ENCODE measurements at places on chromosomes 3 and 15. TPM values are rescaled to one million over a fixed set of nuclear protein-coding genes. Genes with fewer than 3 reads are reported as not detected.

Gene NSMCE3
- 32.3 TPM for polyA plus RNA-seq

Gene KBTBD13
- polyA plus RNA-seq: not detected

Gene EFHB
- not detected for polyA plus RNA-seq

Gene FEZF2
- not detected for polyA plus RNA-seq

DNA sequence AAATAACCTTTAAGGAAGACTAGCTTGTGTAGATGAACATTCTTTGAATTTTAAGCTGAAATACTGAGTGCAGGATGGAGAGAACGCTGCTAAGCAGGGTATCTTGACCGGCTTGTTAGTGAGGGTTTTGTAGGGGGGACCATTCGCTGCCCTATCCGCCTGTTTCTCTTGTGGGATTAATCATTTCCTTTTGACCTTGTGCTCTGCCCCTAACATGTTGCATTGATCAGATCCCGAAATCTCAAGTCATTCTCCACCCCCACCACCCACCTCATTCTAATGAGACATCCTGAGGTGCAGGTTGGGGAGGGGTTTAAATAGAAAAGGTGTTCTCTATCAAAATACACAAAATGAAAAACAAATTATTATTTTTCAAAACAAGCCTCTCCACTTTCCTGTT lies 32.8 kb downstream of the TRIM71 start:
- DNase-seq: no peak
- peaks cover 4% of the 10 kb centered on the region for H3K27me3 ChIP-seq
- H3K4me1 ChIP-seq: no peaks in the 10 kb centered on the region
- H3K36me3 ChIP-seq: no peaks in the 10 kb centered on the region
- no peak overlapping the region for H3K4me3 ChIP-seq
- H3K27ac ChIP-seq: no peak overlapping the region

- H3K4me3 ChIP-seq: no peak overlapping the region
- peaks cover 19% of the 10 kb centered on the region for H3K36me3 ChIP-seq
- no peak overlapping the region for H3K27ac ChIP-seq
These were observed 10.0 kb downstream of the DCP1A start for GRCh38 chr3:53337167-53337940.

- peaks cover 12% of the 10 kb centered on the region for H3K4me1 ChIP-seq
- DNase-seq: no peak
- peaks cover 5% of the 10 kb centered on the region for H3K36me3 ChIP-seq
- H3K27me3 ChIP-seq: no peaks in the 10 kb centered on the region
These were observed 322.9 kb downstream of the SLC9A9 start for GRCh38 chr3:143525408-143525807.

GRCh38 chr3:53581671-53582070 lies 87.3 kb downstream of the CACNA1D start:
- no peaks in the 10 kb centered on the region for H3K36me3 ChIP-seq
- no peak overlapping the region for H3K27ac ChIP-seq
- DNase-seq: no peak
- H3K4me3 ChIP-seq: no peak overlapping the region
- peaks cover 3% of the 10 kb centered on the region for H3K4me1 ChIP-seq
- peaks cover 1% of the 10 kb centered on the region for H3K27me3 ChIP-seq

- H3K4me1 ChIP-seq: no peaks in the 10 kb centered on the region
- DNase-seq: no peak
- H3K27ac ChIP-seq: no peak overlapping the region
- no peaks in the 10 kb centered on the region for H3K27me3 ChIP-seq
- H3K36me3 ChIP-seq: no peaks in the 10 kb centered on the region
- no peak overlapping the region for H3K4me3 ChIP-seq
These were observed 97.0 kb downstream of the SAMMSON start for GRCh38 chr3:70096376-70097066.

DNA sequence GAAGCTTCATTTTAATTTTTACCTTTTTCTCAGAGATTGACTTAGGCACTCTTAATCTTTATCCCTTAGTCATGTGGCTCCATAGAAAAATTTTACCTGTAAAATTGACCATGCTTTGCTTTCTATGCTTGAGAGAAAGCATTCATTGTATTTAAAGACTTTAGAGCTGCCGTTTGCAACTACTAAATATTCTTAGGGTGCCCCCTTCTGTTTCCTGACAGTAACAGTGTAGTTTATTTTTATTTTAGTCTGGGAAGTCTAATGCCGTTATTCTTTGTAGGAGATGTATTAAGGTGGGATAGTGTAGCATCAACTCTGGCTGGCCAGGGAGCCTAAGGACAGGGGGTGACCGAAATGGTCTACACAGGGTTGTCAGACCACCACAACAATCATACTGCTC lies 84.5 kb upstream of the SYNPR start:
- H3K27ac ChIP-seq: no peak overlapping the region
- DNase-seq: no peak
- no peaks in the 10 kb centered on the region for H3K27me3 ChIP-seq
- H3K4me1 ChIP-seq: no peaks in the 10 kb centered on the region
- no peaks in the 10 kb centered on the region for H3K36me3 ChIP-seq
- H3K4me3 ChIP-seq: no peak overlapping the region

GRCh38 chr15:40495516-40495915 lies 24.7 kb downstream of the CHST14 start:
- H3K27ac ChIP-seq: no peak overlapping the region
- H3K4me1 ChIP-seq: no peaks in the 10 kb centered on the region
- H3K4me3 ChIP-seq: no peak overlapping the region
- H3K27me3 ChIP-seq: peaks cover 18% of the 10 kb centered on the region
- DNase-seq: no peak
- H3K36me3 ChIP-seq: no peaks in the 10 kb centered on the region

GRCh38 chr3:191362524-191363090 lies 32.3 kb upstream of the UTS2B start:
- H3K4me1 ChIP-seq: no peaks in the 10 kb centered on the region
- peaks cover 32% of the 10 kb centered on the region for H3K36me3 ChIP-seq
- no peak overlapping the region for H3K4me3 ChIP-seq
- DNase-seq: no peak
- no peaks in the 10 kb centered on the region for H3K27me3 ChIP-seq

GRCh38 chr15:73818308-73818985 lies 54.9 kb upstream of the TBC1D21 start:
- no peaks in the 10 kb centered on the region for H3K36me3 ChIP-seq
- H3K4me3 ChIP-seq: no peak overlapping the region
- H3K4me1 ChIP-seq: no peaks in the 10 kb centered on the region
- H3K27ac ChIP-seq: no peak overlapping the region

DNA sequence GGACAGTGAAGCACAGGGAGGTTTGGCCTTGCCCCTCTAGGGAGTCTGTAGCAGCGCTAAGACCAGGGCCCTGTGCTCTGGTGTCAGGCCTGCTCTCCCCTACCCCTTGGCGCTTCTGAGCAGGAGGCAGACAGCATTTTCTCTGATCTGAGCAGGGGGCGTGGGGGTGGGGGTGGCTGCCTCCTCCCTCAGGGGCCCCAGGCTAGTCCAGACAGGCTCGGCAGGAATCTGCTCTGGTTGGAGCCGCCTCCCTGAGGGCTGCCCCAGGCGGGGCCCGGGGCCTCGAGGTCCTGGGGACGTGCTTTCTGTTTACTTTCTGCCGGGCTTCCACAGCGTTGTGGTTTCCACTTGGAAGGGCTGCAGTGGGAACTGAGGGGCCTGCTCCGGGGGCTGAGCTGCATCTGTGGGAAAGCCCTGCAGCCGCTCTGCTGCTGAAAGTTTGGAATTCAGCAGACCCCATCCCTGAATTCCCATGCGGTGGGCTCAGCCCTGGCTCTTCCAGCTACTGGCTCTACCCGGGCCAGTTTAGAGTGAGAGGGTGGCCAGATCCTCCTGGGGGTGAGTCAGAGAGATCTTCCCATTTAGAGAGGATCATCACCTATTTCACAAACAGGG lies 105.4 kb downstream of the LINGO1 start:
- DNase-seq: no peak
- H3K27me3 ChIP-seq: no peaks in the 10 kb centered on the region
- H3K36me3 ChIP-seq: no peaks in the 10 kb centered on the region

GRCh38 chr15:40957581-40958051 lies 4.3 kb downstream of the CHAC1 start:
- no peak for DNase-seq
- peaks cover 4% of the 10 kb centered on the region for H3K36me3 ChIP-seq
- no peak overlapping the region for H3K27ac ChIP-seq
- peaks cover 17% of the 10 kb centered on the region for H3K4me1 ChIP-seq

DNA sequence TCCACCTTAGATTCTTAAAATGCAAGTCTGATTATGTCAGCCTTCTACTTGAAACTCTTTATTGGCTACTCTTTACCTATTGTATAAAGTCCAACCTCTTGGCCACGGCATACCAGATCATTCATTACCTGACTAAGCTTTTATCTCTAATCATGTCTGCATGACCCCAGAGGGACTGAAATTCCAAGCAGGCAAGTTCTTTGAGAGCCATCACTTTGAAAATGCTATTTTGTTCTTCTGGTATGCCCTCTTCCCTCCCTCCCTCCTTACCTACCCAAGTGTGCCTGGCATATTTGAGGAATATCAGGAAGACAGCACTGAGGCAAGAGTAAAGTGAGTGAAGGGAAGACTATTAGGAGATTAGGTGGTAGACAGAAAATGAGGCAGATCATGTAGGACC lies 57.5 kb downstream of the KCNMB2 start:
- no peak overlapping the region for H3K27ac ChIP-seq
- H3K4me1 ChIP-seq: no peaks in the 10 kb centered on the region
- H3K27me3 ChIP-seq: no peaks in the 10 kb centered on the region
- no peak overlapping the region for H3K4me3 ChIP-seq

- H3K36me3 ChIP-seq: no peaks in the 10 kb centered on the region
- peaks cover 3% of the 10 kb centered on the region for H3K27me3 ChIP-seq
- H3K4me1 ChIP-seq: no peaks in the 10 kb centered on the region
- no peak overlapping the region for H3K4me3 ChIP-seq
- H3K27ac ChIP-seq: no peak overlapping the region
- DNase-seq: no peak
These were observed 543.0 kb upstream of the KCNMB2 start for GRCh38 chr3:177992993-177993970.

GRCh38 chr3:155047672-155048071 lies 32.4 kb upstream of the MME start:
- no peak for DNase-seq
- no peak overlapping the region for H3K27ac ChIP-seq
- no peaks in the 10 kb centered on the region for H3K4me1 ChIP-seq
- no peaks in the 10 kb centered on the region for H3K36me3 ChIP-seq

- no peak for DNase-seq
- peaks cover 21% of the 10 kb centered on the region for H3K4me1 ChIP-seq
- no peaks in the 10 kb centered on the region for H3K27me3 ChIP-seq
- H3K4me3 ChIP-seq: no peak overlapping the region
These were observed 191.3 kb downstream of the LPP start for GRCh38 chr3:188345223-188345622.

- H3K4me1 ChIP-seq: peaks cover 7% of the 10 kb centered on the region
- peak overlapping the region; percentile 40 for H3K4me3 ChIP-seq
- DNase-seq: peak; percentile 36
- H3K27me3 ChIP-seq: no peaks in the 10 kb centered on the region
- no peak overlapping the region for H3K27ac ChIP-seq
- H3K36me3 ChIP-seq: no peaks in the 10 kb centered on the region
These were observed 49.9 kb downstream of the KY start for GRCh38 chr3:134600685-134601463.

GRCh38 chr3:142251951-142252350 lies 26.6 kb upstream of the GK5 start:
- H3K4me1 ChIP-seq: no peaks in the 10 kb centered on the region
- DNase-seq: no peak
- no peak overlapping the region for H3K27ac ChIP-seq
- H3K36me3 ChIP-seq: peaks cover 34% of the 10 kb centered on the region

All from immature natural killer cell (primary cell).